ENCODE measurements at places on chromosomes 7 and 10.

DNA sequence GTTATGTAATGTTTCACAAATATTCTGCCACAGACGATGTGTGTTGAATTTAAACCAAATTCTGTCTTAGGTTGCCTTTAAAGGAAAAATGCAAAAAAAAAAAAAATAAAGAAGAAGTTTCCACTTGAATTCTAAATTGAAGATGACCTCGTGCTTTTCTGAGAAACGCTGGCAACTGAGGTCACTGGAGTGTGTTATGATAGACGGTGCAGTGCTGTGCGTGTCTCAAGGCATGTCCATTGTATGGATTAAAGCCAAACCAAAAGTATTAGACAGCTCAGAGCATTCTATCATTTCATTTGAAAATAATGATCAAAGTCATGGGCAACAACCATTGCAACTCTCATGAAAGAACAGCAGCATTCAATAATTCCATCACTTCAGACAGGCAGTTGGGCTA lies 483.9 kb downstream of the GRM8 start:
- DNase-seq = no peak

DNA sequence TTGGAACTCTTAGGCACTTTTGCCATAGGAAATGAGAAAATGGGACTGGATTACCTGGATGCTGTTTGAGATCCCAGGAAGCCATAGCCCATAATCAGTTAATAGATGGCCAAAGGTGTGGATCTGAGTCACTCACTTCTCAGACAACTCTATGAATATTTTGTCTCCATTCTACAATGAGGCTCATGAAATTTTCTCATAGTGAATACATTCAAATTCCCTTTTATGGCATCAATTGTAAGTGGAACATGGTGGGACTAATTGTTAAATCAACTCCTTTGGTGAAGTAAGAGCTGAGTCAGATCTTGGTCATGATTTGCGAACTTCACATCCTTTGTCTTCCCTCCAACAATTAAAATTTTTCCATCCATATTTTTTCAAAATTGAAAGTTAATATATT lies 222.1 kb downstream of the ARL4A start:
- DNase-seq = no peak

GRCh38 chr10:92641492-92641891 lies 48.3 kb upstream of the HHEX start:
- DNase-seq = no peak

DNA sequence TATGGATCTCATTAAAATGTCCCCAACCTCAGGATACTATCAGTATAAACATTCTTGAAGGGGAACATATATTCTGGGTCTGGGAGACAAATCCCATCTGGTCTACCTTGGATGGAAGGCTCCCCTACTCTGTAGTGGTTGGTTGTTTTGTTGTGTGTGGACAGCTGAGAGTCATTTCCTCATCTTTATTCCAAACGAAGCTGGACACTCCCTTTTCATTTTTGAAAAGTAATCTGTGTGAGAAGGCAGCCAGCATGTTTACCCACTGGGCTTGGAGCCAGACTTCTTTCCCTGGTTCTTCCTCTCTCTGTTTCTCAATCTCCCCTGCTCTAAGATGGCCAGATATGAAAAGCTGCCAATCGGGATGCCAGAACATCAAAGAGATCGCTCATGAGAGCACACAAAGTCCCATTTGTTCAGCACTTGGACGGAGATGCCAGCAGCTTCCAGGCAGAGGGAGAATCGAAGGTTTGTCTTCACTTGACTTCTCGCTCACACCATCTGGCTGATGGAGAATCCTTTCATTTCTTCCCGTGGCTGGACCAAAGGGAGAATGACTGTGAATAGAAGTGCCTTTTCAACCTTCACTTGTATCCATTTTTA lies 108.1 kb upstream of the AGR3 start:
- no peak for DNase-seq

GRCh38 chr10:45450866-45451265 lies 76.8 kb downstream of the ALOX5 start:
- no peak for DNase-seq

DNA sequence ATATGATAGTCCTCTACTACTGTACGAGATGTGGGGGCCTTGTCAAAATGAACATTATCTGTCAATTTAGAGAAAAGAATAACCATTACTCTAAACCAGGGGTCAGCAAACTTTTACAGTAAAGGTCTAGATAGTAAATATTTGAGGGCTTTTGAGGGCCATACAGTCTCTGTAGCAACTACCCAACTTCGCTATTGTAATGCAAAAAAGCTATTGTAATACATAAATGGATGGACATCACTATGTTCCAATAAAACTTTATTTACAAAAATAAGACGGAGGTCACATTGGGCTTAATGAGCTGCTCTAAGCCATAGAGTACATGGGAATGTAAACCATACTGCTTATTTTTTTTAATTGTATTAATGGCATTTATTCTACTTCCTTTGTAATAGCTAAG lies 477.8 kb upstream of the GALNT17 start:
- DNase-seq = no peak

Measured in stimulated activated CD8-positive, alpha-beta memory T cell treated with anti-CD3 and anti-CD28 coated beads, Interleukin-4, amount 100 ng/mL, for 1 hour (primary cell).